AG09309 (cell line): ENCODE measurements at places on chromosomes 7 and 10.

DNA sequence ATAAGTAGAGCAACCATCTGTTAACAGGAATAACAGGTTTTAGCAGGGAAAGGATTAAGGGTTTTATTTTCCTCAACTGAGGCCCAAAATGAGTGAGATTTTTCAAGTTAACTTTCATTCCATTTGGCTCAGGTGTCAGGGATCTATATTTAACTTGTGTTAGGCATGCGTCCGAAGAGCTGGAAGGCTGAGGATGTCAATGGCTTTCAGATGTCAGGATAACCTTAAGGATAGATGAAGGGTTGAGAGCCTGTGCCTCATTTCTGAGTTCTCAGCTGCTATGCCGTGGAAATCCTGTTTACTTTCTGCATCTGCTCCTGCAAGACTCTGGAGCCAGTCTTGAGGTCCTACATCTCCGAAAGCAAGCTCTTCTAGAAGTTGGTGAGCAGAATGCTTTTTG is 36.4 kb upstream of the CD36 start:
- DNase-seq = no peak

DNA sequence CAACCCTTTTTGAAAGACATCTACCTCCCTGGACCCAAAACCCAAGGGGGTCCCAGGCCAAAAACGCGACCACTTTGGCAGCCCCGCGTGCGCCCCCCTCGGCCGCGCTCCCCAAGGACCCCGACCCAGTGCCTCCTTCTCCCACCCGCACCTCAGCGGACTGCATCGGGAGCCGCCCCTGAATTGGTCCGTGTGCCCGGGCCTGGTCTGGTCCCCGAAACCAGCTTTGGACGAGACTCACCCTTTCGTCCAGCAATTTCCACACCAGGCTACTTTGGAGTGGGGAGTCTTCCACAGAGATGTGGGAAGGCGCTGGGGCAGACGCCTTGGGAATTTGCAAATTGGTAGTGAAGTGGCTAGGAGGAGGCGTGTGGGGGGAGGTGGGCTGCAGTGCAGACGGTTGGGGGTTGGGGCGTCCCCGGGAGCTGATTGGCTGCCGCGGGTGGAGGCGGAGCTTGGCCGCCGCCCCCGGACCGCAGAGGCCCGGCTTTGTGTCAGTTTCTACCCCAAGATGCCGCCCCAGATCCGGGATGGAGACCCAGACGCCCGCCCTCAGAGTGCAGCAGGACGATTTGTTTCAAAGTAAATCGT is 16.9 kb downstream of the TCAF1 start:
- no peak for DNase-seq

GRCh38 chr7:117072620-117073118 is 119.4 kb downstream of the ST7 start:
- no peak for DNase-seq

- no peak for DNase-seq
Observed at GRCh38 chr10:101708073-101708472, 13.1 kb upstream of the FBXW4 start.

DNA sequence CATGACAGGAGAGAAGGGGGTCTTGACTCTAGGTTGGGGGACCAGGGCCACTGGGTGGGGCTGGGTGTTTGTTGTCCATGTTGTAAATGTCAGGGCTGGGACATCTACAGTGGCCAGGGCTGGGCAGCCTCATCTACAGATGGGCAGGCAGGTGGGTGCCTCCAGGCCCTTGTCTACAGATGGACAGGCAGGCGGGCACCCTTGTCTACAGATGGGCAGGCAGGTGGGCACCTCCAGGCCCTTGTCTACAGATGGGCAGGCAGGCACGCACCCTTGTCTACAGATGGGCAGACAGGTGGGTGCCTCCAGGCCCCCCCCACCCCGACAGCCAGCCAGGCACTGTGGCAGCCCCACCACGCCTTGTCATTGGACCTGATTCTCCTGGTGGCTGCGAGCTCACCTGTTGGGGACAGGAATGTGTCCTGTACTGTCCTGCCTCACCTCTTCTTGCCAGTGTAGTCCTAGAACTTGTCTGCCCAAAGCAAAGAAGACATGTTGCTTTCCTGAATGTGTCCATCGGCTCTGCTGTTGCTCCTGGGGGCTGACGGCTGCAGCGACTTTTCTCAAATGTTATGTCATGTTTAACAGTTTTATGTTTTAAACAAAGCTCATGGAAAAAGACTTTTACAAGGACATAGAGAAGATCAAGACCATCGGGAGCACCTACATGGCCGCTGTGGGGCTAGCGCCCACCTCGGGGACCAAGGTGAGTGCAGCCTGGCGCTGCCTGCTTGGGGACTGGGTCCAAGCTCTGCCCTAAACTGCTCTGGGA is 129.9 kb downstream of the ADCY1 start:
- no peak for DNase-seq

GRCh38 chr10:107206833-107207232 is 42.3 kb upstream of the SORCS1 start:
- DNase-seq = no peak

GRCh38 chr10:117370205-117370604 is 5.0 kb downstream of the PDZD8 start:
- DNase-seq = no peak

DNA sequence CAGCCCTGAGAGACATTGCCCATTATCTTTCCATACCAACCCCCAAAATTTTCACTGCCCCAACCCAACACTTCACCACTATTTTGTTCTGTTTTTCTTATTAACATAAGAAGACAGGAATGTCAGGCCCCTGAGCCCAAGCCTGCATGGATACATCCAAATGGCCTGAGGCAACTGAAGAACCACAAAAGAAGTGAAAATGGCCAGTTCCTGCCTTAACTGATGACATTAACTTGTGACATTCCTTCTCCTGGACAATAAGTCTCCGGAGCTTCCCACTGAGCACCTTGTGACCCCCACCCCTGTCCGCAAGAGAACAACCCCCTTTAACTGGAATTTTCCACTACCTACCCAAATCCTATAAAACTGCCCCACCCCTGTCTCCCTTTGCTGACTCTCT is 1076.4 kb upstream of the GHITM start:
- DNase-seq = no peak

- no peak for DNase-seq
Observed at GRCh38 chr10:86918022-86918471, 39.4 kb downstream of the MMRN2 start.

- no peak for DNase-seq
Observed at GRCh38 chr10:20871970-20872369, 25.1 kb downstream of the NEBL start.

DNA sequence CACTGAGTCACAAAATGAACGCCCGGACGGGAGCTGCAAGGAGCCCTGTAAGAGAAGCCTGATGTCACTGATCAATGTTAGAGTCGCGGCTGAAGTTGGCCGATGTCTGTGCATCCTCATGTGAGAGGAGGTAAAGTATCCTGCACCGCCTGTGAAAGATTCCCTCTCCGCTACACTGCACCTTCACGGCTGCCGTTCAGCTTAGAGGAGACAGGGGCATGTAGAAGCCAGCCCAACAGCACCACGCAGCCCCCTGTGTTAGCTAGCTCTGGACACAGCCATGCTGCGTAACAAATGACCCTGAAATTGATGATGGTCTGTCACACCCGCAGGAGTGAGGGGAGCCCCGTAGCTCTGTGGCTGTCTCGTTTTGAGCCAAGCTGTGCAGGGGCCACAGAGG is 81.5 kb upstream of the DIP2C start:
- no peak for DNase-seq

GRCh38 chr10:92111336-92111939 is 179.4 kb downstream of the CPEB3 start:
- DNase-seq = no peak

- peak; percentile 13 for DNase-seq
Observed at GRCh38 chr7:50595491-50596102, 30.4 kb upstream of the DDC start.

DNA sequence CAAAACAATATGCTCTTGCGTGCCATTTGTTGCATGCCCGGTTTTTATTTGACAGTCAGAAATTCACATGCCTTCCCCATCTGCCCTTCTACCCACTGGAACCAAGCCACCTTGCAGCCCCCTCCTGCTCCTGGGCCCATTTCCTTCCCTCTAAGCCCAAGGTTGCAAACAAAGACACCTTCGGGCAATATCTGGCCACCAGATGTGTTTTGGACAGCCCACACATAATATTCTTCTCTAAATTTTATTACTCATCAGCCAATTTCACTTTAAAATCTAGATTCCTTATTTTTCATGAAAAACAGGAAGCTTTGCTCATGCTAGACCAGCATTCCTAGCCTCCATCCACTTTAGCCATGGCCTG is 18.2 kb upstream of the C10orf105 start:
- DNase-seq = peak; percentile 78

DNA sequence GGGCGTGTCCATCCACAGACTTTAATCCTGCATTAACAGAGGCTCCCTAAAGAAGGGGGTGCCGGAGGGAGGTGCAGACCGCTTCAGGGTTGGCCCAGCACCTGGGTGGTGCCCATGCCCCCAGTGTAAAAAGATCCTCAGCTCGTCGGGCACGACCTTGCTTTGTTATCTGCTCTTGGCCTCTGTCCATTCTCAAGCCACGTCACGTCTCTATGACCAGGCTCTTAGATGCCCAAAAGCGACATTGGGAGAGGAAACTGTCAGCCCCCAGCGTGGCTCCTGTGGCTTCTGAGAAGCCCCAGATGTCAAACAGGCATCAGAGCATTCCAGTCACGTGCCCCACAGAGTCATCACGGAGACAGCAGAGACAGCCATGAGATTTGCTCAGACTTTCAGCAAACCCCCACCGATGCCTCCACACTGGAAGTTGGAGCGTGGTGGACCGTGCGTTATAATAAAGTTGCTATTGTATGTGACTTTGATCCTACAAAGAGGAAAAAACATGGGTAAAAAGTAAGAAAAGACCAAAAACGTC is 55.5 kb downstream of the PTPRN2 start:
- DNase-seq = no peak

DNA sequence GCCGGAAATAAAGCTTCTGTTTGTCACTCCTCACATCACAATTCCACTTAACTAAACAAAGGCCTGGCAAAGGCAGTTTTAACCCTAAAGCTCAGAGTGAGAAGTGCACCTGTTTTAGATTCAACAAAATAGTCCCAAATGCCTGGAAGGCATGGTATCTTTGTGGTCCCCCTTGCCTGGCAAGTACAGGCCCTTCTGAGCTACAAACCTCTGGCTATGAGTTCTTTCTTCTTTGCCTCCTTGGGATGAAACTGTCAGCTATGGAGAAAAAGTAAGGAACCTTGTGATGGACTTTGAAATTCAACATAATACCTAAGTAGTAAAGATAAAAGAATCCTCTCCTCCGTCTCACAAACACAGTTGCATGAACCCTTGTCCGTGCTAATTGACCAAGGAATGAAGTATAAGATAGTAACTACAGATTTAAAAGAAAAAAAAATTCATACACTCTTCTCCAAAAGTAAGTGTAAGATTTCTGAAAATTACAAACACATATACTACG is 244.5 kb upstream of the ETV1 start:
- no peak for DNase-seq

DNA sequence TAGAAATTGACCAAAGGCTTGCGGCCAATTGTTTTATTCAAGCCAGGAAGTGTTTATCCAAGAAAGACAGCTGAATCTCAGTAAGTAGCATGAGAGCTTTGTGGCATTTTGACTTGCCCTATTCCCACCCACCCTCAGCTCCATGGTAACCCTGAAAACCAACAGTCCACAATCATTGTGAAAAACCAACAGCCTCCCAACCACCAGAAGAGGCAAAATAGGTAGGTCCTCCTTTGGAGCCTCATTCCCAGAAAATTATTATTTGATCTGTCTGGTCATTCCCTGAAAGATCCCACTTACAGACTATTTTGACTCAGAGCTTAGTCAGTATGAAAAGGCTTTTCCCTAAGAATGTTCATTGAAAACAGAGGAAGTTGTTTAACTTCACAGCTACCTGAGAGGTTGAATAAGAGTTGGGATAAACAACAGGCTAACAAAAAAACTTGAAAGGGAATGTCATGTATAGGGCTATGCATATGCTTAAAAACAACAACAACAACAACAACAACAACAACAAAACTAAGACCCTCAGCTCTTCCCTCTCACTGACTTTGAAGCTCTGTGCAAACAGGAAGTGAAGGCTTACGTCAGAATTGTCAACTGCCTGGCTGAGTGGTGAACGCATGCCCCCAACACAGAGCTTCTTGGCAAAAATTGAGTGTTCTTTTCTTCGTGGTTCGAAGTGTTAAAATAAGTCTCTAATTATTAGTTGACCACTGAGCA is 11.2 kb downstream of the KPNA7 start:
- DNase-seq = no peak
